ENCODE measurements at places on chromosomes 6 and 20.

GRCh38 chr6:36600564-36601146 is 6.5 kb downstream of the SRSF3 start:
- DNase-seq = no peak

DNA sequence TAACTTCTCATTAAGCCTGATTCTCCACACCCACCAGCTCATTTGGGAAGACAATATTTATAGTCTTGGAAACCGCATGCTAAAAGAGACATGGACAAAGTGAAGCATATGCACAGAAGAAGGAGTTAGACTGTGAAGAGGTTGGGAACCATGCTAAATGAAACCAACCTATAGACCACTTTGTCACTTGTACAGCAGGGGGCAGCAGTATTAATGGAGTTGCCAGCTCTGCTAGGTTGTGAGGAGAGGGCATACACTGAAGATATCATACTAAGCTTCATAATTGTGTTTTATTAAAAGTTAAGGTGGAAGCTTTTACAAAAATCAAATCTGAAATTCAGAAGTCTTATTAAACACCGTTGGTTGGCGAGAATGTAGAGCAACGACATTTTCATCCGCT is 38.3 kb upstream of the HMGCLL1 start:
- no peak for DNase-seq

DNA sequence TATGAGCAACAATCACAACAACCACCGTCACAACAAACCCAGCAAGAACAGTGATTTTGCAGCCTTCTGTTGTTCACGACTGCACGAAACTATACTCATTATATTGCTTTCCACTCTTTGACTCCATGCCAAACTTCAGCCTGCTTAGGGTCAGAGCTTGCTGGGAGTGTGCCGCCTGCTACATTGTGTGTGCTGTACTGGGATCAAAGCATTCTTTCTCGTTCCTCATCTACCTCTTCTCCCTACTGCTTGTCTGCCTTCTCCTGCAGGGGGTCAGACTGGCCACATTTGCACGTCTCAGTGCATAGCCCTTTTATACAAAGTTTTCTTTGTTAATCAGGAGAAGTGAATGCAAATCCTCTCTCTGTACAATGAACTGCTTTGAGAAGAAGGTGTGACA is 401.6 kb upstream of the CITED2 start:
- DNase-seq = no peak

GRCh38 chr20:47740121-47740861 is 45.0 kb downstream of the SULF2 start:
- DNase-seq = no peak

GRCh38 chr20:313948-314347 is 11.4 kb upstream of the SOX12 start:
- DNase-seq = no peak

DNA sequence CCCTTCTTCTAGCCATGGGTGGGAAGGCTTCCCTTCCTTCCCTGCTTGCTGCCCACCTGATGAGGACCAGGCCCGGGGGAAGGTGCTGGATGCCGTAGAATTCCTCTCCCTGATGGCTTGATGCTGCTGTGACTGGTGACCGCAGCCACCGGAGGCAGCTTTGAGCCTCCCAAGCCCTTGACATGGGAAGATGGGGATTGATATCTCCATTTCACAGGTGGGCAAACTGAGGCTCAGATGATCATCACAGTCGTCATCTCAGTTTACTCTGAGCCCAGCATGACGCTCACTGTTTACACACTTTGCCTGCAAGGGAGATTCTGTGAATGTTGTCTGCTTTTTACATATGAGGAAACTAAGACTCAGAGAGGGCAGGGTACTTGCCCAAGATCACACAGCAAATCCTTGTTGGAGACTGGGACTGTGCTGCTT is 43.9 kb downstream of the SRC start:
- DNase-seq = no peak

GRCh38 chr6:12012038-12012557 is at the start of gene HIVEP1:
HIVEP1 (plus strand) TSS chr6:12012312; CDS start chr6:12015629, 3,317 bp downstream.
- DNase-seq = no peak

DNA sequence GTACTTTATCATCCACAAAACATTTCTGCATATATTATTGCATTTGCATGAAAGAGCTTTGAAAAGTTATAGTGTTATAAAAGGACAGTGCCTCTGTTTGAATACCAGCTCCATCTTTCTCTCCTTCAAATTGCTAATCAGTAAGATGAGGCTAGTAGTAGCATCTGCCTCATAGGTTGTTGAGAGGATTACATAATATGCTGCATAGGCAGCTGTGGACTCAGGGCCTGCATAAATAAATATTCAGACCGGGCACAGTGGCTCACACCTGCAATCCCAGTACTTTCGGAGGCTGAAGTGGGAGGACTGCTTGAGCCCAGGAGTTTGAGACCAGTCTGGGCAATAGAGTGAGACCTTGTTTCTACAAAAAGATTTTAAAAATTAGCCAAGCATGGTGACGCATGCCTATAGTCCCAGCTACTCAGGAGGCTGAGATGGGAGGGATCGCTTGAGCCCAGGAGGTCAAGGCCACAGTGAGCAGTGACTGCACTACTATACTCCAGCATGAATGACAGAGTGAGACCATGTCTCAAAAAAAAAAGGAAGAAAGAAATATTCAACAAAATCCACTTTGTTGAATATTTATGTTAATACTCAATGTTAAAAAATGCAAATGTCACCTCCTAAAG is 18.3 kb upstream of the SEC63 start:
- no peak for DNase-seq

DNA sequence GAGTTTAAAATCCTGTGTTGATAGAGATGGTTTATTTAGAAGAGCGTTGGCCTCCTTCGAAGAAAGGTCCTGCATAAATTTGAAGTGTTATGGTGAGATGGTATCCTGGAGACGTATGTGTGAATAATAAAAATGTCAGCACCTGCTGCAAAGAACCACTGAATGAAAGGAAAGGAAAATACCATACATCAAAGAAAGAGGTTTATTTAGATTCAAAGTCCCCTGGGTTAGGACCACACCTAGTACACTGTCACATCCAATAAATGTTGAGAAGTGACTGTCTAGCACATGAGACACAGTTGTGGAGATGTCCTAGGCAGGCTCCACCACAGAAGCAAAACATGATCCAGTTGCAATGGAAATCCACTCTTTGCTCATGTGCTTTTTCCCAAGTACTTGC is 214.7 kb downstream of the PAX1 start:
- no peak for DNase-seq

GRCh38 chr6:73180076-73180738 is 45.1 kb downstream of the KHDC1L start:
- DNase-seq = no peak

- DNase-seq = no peak
Observed at GRCh38 chr6:12361042-12361765, 71.0 kb downstream of the EDN1 start.

DNA sequence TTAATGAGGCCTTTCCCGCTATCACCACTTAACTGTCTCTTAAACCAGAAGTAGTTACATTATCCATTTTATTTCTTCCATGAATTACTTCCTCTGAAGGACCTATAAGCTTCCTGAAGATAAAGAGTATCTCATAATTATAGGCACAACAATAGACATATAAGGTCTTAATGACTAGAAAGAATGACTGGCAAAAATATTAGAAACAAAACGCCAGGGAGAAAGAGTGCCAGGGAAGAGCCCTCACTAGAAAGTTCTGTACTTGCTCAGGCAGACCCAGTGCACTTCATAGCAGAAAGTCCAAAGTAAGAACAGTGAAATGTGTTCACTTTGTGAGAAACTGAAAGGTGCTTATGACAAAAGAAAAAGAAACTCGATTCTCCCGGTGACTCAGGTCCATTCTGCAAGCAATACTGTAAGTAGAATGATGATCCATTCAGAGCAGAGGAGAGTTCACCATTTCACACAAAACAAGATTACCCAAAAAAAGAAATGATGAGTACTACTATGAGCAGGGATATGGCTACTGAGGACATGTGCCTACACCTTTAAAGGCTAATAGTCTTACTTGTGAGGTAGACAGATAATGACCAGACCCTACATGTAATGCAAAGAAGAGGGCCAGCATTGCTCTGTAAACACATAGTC is 5.5 kb downstream of the ZNF334 start:
- no peak for DNase-seq

GRCh38 chr6:158073776-158074175 is 92.1 kb downstream of the SYNJ2 start:
- DNase-seq = no peak

DNA sequence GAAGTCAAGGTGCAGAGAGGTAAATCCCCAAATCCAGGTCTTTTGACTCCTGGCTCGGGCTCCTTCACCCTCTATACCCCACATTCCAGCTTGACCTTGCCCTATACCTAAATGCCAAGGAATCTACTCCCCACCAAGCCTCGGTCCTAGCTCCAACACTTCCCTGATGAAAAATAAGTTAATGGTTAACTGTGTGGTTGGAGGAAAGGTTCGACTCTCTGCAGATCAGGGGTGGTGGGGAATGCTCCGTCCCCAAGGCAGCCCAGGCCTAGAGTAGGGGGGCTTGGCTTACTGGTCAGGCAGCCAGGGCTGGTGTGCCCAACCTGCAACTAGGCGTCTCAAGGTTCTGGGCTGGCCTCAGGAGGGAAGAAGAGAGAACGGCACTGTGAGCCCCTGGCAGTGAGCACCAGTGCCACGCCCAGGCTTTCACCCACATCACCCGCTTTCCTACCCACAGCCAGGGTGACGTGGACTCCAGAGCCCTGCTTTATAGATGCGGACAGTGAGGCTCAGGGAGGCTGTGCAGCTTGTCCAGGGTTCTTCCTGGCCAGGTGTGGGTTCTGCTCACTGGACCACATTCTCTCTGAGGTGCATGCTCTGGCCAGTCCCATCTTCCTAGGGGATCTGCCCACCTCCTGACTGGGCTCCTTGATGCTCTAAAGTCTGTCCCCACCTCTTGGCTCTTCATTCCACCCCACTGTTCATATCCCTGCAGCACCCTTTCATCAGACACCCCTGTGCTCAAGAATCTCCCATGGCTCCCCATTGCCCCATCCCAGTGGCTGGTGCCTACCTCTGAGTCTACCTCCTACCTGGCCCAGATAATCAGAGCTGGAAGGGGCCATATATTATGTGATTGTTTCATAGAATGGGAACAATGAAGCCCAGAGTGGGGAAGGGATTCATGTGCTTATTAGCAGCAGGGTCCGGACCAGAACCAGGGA is 8.2 kb downstream of the SPDEF start:
- DNase-seq = no peak

DNA sequence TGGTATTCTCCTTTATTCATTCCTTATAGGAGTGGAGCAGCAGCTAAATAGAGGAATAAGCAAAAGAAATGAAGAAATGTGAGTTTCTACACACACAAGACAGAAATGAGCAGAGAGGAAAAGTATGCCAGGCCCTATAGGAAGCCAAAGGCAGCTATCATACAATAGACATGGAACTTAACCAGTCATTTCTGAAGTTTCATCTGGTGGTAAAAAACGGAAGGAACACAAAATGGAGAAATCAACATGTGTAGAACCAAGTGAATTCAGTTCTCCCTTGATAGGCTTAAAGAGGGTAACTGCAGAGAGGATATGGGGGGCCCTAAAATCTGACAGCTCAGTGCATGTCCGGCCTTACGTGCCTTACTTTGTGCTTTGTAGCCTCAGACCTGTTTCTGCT is 44.6 kb downstream of the TSBP1 start:
- DNase-seq = no peak

GRCh38 chr6:136067731-136068341 is 182.3 kb downstream of the MTFR2 start:
- DNase-seq = no peak

DNA sequence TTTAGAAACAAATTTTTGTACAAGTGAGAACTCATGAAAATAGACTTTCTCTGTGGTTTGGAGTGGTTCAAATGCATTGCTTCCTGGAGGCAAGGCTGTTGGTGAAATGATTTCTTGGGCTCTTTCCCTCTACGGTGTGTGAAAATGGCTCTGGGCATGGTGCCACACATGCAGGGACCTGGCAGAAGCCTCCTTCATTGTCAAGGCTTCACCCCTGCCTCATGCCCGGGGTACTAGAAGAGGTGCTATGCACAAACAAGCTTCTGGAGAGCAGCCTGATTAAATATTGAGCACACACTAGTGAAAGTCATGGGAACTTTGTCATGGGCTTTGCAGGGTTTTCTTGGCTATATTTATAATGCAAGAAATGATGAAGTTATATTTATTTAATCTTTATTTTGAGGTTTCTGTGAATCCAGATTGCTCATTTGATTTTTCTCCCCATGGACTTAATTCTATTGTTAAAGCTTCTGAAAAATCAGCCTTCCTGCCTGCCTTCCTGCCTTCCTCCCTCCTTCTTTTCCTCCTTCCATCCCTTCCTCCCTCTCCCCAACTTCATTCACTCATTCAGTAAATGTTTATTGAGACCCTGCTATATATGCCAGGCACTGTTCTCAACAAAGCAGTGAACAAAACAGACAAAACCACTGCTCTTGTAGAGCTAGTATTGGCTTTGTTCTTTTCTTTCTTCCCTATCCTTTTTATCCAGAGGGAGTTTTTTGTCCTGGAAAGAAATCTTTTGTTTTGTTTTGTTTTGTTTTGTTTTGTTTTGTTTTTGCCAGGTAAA is 21.0 kb downstream of the C6orf89 start:
- DNase-seq = no peak

- no peak for DNase-seq
Observed at GRCh38 chr20:35643045-35643444, 21.7 kb downstream of the CPNE1 start.

DNA sequence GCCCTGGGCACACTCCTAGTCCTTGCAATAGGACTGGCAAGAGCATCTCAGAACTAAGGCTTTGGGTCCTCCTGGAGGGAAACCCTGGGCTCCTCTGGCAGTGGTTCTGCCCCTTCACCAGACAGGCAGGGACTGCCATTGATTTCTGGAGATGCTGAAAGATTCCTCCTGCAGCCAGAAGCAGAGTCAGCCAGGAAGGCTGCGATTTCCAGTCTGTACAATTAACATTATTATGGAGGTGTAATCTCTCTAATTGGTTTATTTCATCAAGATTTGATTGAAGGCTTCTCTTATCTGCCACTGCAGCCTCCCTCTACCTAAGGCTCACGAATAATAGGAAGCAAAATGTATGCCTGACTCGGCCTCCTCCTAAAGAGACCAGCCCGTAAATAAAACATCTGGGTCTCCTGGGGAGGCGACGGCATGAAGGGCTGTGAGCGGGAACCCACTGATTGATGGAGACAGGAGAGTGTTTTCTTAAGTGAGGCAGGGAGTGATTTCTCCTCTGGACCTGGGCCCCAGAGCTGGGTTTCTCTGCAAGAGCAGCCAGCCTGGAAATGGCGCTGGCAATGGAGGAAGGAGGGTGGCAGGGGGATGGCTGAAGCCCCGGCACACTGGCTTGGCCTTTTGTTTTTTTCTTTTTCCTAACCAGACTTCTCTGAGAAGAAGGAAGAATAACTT is 689.6 kb downstream of the DHX35 start:
- DNase-seq = no peak

Measured in stimulated activated CD8-positive, alpha-beta memory T cell treated with anti-CD3 and anti-CD28 coated beads, Interleukin-15, amount 100 ng/mL, for 48 hours (primary cell).